ENCODE measurements at places on chromosomes 3 and 15.

- peak; percentile 58 for DNase-seq
Observed at GRCh38 chr3:100982710-100983109, 10.5 kb downstream of the ABI3BP start.

DNA sequence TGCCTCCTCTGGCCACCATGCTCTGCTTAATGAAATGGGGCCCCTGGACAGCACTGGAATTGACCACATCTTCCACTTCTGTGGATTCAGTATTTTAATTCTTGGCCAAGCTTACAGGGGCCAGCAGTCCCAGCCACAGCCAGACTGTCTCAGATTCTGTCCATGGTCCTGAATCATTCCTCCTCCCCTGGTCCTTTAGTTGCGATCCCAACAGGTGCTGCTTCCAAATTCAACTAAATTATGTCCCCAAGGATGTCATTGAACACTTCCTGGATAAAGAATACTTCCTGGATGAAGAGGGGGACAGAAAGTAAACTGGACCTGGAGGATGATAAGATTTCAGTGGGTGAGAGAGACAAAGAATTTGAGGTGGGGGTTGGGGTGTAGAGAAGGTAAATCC is 111.1 kb upstream of the FOXB1 start:
- DNase-seq, result peak; percentile 6

- DNase-seq, result no peak
Observed at GRCh38 chr3:23830869-23831484, 25.2 kb downstream of the UBE2E1 start.

DNA sequence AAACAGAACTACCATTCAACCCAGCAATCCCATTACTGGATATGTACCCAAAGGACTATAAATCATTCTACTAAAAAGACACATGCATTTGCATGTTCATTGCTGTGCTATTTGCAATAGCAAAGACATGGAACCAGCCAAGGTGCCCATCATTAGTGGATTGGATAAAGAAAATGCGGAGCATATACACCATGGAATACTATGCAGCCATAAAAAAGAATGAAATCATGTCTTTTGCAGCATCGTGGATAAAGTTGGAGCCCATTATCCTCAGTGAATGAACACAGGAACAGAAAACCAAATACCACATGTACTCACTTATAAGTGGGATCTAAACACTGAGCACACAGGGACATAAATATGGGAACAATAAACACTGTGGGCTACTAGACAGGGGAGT is 43.1 kb upstream of the TIMP4 start:
- no peak for DNase-seq

DNA sequence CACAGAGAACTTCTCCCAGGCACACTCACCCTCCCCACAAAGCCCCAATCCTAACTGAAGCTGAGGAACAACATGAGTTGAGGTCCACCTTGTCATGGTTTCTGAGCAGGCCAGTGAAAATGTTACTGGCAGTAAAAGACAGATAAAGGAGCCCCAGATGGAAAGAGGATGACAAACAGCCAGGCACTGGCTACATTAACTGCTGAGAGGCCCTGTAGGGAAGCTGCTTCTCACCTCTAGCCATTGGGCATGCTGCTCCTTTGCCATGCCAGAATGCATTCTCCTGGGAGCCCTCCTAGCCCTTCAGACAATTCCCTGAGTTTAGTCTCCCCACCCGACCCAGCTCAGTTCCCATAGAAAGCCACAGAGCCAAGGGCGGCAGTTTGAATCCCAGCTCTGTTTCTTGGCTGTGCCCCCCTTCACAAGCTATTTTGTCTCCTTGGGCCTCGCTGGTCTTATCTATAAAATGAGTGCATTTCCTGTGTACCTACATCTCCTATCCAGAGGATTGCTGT is 60.5 kb downstream of the LMCD1 start:
- DNase-seq, result no peak

DNA sequence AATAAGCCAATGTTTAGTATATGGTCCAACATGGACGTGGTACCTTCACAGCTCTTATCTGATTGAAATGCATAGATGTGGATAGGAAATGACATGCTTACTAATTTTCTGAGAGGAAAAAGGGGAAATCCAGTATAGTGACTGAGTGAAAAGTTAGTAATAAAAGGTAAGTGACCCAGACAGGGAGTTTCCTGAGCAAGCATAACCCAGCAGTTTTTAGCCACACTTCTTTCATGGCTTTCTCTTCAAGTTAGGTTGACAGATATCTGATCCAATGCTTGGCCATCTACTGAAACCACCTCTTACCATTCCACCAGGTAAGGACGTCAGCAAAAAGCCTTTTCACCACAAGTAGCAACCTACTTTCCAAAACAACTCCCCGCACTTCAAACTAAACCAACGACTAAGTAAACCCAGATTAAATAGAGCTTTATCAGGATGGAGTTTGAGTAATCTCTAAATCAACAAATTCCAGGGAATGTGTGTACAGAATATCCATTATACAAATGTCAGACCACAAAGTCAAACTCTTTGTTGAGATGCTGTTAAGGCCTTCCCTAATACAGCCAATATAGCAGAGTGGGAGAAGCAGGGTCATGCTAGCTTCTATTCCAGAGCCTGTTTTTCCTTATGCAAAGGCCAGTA is 329.7 kb downstream of the RORA start:
- DNase-seq, result no peak

DNA sequence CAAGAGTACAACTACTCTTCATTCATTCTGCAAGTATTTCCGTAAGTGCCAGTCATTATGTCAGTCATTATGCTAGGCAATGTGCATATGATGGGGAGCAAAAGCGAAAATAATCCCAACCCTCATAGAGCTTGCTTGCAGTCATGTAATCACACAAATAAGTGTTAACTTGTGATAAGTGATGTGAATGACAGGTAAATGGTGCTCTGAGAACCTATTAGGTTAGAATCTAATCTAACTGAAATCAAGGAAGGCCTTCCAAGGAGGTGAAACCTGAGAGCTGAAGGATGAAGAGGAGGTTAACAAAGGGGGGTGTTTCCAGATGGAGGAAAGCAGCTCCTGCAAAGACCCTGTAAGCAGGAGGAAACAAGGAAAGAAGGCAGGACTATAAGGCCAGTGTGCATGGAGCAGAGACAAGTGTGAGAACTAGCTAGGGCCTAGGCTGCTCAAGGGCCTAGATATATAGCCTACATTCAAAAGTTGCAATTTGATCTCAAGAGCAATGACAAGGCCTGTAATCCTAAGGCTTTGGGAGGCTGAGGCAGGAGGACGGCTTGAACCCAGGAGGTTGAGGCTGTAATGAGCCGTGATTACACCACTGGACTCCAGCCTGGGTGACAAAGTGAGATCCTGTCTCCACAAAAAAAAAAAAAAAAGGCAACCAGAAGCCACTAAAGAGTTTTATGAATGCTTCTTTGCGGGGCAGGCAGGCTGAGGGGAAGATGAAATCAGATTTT is 5.3 kb downstream of the PTPN9 start:
- DNase-seq, result no peak

DNA sequence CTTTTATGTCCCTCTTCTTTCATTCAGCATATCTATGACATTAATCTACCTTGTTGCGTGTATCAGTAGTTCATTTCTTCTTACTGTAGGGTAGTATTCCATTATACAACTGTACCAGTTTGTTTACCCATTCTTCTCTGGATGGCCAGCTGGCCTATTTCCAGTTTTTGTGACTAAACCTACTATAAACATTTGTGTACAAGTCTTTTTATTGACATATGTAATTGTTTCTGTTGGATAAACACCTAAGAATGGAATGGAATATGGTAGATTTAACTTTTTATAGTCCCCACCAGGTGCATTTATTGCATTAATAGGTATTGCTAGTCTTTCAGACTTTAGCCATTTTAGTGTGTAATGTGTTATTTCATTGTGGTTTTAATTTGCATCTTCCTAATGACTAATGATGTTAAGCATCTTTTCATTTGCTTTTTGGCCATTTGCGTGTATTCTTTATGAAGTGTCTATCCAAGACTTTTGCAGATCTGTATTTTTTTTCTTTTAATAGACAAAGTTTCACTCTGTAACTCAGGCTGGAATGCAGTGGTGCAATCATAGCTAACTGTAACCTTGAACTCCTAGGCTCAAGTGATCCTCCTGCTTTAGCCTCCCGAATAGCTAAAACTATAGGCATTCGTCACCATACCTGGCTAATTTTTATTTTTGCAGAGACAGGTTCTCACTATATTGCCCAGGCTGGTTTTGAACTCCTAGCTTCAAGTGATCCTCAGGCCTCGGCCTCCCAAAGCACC is 41.9 kb upstream of the XRN1 start:
- peak; percentile 9 for DNase-seq

DNA sequence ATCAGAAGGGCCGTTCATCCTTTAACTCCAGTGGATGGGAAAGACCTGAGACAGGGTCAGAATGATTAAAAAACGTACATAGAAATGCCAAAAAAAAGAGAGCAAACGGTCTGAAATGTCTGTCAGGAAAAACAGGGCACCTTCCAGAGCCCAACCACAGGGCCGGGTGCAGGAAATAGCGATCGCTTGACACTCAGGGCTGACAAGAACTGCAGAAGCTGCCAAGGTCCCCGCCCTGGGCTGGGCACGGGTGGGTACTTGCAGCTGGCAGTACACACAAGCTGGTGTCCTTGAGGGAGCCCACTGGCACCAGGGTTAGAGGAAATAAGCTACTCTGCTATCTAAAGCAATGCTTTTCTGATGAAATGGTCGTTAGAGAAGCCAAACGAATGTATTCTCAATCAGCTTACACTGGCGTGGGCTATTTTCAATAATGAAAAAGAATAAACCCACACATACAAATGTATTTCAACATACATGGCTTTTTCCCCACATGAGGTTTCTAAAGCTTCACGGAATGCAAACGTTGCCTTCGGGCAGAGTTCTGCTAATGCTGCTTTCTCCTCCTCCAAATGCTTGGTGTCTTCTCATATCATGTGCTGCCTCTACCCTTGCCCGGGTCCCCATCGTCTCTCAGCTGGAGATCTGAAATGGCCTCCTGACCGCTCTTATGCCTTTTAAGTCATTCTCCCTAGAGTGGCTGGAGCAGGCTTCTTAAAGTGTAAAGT is 15.6 kb downstream of the FRMD4B start:
- DNase-seq, result no peak

GRCh38 chr3:28234454-28234853 is 7.0 kb upstream of the CMC1 start:
- no peak for DNase-seq

DNA sequence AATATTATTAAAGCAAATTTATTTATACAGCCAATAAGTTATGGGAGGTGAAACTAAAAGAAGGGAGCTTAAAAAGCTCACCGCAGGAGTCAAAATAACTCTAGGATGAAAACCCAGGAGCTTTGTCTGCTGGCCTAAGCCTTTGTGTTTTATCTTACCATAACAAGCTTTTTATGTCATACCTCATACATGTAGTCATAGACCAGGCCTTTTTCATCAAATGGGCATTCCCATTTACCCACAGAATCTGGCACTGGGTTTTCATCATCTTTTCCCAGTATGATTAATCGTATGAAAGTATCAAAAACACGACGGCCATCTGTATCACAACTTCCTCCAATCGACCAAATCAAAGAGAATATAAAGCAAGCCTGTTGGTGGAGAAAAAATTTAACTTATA is 122.8 kb downstream of the DNAH12 start:
- DNase-seq, result no peak

DNA sequence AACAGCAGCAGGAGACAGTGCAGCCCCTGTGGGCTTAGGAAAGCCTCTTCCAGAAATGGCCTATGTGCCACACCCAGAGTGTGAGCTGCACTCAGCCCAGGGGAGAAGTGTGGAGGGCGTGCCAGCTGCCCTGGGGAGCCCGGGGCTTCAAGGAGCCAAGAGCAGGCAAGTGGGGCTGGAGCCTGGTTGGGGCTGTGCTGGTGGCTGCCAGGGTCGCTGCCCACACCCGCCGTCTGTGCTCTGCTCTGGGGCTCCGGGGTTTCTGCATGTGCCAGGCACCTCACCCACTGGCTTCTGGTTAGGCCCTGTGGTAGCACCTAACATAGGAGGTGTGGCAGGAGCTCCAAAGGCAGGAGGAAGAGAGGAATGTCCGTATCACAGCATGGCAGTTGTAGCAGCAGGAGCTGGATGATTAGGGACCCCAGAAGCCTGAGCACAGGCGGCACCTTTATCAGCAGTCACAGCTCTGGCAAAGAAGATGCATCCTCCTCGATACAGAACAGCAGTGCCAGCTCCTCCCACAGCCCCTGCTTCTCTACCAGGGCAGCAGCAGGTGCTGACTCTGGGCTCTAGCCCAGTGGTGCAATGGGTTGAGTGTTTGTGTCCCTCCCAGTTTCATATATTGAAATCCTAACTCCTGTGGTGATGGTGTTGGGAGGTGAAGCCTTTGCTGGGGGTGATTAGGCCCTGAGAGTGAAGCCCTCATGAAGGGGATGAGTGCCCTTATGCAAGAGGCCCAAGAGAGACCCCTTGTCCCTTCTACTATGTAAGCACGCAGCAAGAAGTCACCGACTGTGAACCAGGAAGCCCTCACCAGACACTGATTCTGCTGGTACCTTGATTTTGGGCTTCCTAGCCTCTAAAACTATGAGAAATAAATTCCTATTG is 70.0 kb upstream of the KLF13 start:
- DNase-seq, result no peak

GRCh38 chr15:79804838-79805237 is 92.0 kb downstream of the MTHFS start:
- no peak for DNase-seq

DNA sequence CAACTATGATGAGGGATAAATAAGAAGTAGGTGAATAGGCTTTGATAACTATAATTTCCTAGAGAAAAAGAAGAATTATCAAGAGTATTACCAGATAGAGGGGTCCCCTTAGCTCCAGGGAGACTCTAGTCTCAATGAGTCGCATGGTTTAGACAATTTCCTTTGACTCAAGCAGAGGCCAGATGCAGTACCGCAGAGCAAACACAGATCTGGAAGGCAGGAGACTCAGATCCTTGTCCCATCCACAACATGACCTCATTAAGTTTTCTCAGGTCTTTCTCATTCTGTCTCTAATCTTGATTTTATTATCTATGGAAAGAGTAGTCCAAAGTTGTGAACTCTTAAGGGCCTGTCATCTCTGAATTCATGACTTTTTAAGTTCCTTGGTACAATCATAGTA is 987.9 kb downstream of the NTRK3 start:
- no peak for DNase-seq

DNA sequence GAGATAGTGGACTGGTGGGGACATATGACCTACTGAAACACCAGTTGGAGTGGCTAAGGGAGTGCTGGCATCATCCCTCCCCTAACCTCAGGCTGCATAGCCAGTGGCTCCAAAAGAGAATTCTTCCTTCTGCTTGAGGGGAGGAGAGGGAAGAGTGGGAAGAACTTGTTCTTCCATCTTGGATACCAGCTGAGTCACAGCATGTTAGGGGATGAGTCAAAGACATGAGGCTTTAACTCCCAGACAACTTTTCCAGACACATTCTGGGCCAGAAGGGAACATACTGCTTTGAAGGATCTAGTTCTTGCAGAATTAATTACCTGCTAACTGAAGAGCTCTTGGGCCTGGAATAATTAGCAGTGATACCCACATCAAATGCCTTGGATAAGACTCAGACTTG is 36.8 kb upstream of the PEX5L start:
- no peak for DNase-seq

GRCh38 chr3:70824078-70824477 is 511.6 kb upstream of the MDFIC2 start:
- peak; percentile 43 for DNase-seq

DNA sequence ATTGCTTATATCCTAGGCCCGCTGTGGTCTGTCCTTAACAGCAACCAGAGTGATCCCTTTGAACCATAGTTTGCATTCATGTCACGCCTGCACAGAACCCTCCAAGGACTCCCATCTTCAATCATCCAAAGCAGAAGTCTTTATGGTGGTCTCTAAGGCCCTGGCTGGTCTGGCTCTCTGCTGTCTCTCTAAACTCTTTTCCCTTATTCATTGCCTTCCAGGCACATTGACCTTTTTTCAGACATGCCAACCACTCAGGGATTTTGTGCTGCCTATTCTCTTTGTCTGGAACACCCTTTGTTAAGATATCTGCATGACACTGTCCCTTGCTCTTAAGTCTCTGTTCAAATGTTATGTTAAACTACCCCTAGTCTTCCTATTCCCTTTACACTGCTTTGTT is 21.9 kb upstream of the ZBTB47 start:
- DNase-seq, result no peak
